Central memory CD4-positive, alpha-beta T cell (primary cell): ENCODE measurements at places on chromosomes 12 and 14.

DNA sequence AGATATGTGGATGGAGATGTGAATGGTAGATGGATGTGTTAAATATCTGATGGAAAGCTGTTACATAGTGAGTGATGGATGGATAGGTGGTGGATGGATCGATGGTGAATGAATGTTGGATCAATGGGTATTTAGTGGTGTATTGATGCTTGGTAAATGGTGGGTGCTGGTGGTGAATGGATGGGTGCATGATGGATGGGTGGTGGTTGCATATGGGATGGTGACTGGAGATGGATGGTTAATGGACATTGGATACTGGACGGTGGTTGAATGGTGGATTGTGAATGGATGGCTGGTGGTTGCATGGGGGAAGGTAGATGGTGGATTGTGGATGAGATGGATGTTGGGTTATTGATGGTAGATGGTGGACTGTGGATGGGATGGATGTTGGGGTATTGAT is 2.1 kb upstream of the LBHD2 start:
- DNase-seq: no peak

- no peak for DNase-seq
These were observed 160.6 kb downstream of the ADGRD1 start for GRCh38 chr12:131114271-131114670.

- peak; percentile 20 for DNase-seq
These were observed 32.4 kb downstream of the ABCD2 start for GRCh38 chr12:39587225-39587624.

- DNase-seq: peak; percentile 58
These were observed at the start of gene CCDC177 for GRCh38 chr14:69574263-69574953. Gene CCDC177, minus strand, starts transcription at chr14:69574871. Its CDS starts 1,249 bp downstream, at chr14:69573622.

- DNase-seq: no peak
These were observed 75.6 kb downstream of the GALNT4 start for GRCh38 chr12:89448951-89449371.

DNA sequence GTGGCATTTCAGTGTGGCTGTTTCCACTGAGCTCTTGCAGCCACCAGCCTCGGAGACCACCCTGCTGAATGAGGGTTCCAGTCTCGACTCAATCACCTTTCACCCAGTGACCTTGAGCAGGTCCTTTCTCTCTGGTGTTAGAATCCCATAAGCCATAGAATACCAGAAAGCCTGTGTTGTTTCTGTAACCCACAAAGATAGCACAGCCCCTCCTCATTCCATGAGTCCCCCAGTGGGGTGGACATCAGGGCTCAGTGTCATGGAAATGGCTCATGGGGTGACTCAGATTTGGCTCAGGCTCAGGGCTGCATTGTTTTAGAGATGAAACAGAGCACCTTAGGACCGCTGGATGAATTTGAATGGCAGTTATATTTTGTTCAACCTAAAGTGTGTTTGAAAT is 171.5 kb downstream of the PTPN11 start:
- DNase-seq: no peak

- DNase-seq: no peak
These were observed 8.3 kb downstream of the DIO2 start for GRCh38 chr14:80202888-80203562.

DNA sequence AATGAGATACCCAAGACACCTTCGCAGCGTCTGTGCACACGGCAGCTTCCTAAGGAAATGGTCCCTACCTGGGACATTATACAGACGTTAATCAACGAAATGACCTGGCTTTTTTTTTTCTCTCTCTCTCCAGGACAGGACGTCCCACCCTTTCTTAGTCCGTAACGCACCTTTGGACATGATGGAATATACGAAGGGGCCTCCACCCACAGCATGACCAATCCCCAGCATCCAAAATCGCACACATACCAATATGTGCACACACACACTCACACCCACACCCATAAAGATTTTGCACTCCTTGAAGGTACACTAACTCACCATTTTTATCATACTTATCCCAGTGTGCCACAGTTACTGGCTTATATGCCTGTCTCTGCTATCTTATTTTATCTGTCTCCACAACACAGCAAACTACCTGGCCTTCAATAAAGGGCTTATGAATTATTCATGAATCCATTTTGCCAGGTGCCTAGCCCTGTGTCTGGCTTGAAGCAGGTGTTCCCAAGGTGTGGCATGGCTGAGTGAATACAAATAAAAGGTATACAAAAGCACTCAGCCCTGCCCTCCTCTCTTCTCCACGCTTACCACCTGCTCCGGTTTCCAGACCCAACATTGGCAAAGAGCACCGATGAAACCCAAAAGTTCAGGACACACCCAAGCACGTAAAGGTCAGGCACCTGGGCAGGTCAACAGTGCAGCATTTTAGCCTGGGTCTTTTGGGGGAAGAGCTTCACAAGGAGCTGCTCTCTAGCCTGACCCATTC is 2.2 kb downstream of the SCNN1A start:
- DNase-seq: no peak

DNA sequence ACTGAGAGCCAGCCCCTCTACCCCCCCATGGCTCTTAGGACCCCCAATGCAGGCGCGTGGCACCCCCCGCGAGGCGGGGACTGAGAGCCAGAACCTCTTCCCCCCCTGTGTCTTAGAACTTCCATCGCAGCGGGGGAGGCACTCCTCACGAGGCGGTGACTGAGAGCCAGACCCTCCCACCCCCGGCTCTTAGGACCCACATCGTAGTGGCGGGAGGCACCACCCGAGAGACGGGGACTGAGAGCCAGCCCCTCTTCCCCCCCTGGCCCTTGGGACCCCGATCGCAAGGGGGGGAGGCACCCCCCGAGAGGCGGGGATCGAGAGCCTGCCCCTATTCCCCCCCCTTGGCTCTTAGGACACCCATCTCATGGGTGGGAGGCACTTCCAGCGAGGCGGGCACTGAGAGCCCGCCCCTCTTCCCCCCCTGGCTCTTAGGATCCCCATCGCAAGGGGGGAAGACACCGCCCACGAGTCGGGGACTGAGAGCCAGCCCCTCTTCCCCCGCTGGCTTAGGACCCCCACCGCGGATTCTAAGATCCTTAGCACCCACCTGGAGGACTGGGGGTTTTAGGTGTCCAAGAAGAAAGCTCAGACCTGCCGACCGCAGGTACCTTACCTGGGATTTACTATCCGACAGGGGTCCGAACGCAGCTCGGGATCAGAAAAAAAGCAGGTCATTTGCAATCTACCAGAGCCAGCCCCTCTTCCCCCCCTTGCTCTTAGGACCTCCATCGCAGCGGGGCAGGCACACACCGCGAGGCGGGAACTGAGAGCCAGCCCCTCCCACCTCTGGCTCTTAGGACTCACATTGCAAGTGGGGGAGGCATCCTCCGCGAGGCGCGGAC is 44.9 kb downstream of the DDX11 start:
- peak; percentile 11 for DNase-seq

DNA sequence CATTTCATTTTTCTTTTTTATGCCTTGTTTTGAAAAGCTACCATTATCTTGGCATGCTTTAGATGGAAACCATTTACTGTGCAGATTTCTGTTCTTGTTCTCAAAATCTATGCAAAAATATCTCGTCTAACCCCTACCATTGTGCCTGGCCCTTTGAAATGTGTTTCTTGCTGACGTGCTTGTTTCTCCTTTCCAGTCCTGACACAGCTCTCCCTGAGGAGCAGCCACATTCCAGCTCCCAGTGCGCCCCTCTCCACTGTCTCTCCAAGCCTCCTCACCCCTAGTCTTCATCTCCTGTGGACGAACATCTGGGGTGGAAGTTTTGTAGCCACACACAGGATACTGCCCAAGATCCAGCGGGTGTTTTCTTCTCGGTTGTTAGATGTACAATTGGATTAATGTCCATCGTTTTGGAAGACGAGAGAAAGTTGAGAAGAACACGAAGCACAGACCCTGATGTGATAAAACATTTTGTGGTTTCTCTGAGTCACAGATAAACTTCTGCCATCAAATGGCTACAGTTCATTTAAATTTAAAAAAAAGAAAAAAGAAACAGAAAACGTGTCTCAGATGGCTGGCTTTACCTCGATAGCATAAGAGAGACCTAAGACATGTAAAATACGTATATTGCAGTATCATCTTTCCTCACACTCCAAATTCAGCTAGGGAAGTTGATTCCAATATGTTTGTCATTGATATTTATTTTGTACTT is 21.9 kb upstream of the FGD4 start:
- no peak for DNase-seq

DNA sequence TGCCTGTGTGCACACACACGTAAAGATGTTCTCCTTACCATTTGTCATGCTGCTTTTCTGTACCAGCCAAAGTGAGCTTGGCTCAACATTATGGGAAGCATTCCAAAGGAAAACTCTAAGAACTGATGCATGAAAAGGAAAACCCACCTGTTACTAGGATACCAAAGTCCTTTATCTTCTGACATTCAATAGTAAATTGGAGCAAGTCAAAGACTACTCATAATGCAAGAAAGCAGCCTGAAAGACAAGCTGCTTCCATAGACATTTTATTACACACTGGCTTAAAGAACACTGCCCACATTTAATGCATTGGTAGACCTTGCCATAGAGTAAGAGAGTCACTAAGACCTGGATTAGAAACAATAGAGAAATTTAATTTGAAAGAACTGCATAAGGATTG is 159.0 kb downstream of the LRIG3 start:
- no peak for DNase-seq
